ENCODE measurements at places on chromosomes 1 and 21.
A peak's percentile ranks its signal among the peaks of the same experiment; 100 is the strongest.

- DNase-seq = no peak
These were observed 383.7 kb upstream of the CAMK1G start for GRCh38 chr1:209199822-209200221.

DNA sequence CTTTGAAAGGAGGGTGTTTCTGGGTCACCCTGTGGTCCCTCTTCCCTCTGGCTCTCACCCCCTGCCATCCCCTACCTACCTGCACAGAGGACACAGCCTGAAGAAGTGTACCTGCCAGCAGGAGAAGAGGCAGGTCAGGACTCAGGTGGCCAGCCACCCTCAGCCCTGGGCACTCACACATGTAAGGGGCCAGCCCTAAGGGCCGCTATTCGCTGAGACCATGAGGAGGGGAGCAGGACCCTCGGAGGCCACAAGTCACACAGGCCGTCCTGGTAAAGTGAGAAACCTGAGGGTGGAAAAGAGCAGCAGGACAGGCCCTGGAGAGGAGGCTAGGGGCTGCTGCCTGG lies 1.2 kb downstream of the ZNF692 start:
- no peak for DNase-seq

GRCh38 chr1:44038876-44039657 lies 7.8 kb upstream of the SLC6A9 start:
- no peak for DNase-seq

DNA sequence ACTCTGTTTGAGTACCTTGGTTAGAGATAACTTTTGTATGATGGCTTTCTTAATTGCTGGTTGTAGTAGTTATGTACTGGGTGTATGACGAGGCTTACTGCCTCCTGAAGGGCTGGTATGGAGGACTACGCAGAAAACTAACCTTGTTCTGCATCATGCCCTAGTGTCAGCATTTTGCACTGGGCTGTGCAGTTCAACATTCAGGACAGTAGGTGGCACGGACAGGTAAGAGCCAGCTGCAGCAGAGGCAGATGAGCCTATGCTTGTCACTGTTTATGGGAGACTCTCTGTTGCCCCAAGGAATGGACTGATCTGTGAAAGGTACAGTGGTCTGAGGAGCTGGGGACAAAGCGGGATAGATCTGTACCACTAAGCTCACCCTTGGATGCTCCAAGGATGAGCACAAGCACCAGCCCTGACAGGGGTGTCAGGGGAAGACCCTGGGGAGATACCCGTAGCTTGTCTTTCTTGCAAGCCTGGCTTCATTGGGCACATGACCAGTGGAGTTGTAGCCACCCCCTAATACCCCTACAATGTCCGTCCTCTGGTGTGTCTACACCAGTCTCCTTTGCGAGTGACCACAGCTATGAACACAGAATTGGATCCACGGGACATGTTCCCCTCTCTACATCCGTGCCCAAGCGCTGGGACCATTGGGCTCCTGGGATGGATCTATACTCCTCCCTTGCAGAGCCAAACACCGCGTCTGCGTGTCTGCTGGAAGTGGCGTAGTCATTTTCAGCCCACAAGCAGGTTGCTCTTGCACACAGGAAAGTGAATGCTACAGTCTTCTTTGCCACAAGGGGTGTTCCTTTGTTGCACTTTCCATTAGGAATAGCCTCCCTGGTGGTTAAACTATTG lies 51.1 kb upstream of the CFHR3 start:
- DNase-seq = peak; percentile 7

- DNase-seq = no peak
These were observed 92.2 kb downstream of the TBX19 start for GRCh38 chr1:168372861-168373371.

- no peak for DNase-seq
These were observed 29.6 kb downstream of the NVL start for GRCh38 chr1:224300346-224300745.

DNA sequence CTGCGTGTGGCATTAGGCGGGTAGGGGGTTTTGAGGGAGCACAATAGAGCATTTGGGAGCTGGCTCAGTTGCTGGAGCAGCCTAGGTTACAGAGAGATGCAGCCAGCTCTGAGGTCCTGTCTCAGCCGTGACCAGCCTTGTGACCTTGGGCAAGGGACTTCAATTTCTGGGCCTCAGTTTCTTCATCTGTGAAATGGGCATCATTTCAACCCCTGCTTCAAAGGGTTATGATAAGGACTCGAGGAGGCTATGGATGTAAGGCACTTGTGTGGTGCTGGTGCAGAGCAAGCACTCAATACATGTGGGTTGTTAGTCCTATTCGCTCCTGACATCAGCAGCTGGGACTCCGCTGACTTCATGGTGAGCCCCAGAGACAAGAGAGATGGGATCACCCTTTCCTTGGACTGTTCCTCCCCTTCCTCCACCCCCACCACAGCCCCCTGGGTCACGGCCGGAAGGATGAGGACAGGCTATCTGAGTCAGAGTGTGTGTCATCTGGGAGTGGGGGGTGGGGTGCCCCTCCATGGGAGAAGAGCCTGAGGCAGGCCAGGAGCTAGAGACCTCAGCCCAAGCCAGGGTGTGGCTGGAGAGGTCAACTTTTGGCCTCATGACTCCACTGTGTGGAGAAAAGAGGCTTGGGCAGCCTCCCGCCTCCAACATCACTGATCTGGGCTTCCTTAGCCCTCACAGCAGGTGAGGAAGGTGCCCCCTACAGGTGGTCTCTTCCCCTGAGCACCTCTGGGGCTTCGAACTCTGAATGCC lies 71.4 kb upstream of the ZBTB40 start:
- DNase-seq = no peak

DNA sequence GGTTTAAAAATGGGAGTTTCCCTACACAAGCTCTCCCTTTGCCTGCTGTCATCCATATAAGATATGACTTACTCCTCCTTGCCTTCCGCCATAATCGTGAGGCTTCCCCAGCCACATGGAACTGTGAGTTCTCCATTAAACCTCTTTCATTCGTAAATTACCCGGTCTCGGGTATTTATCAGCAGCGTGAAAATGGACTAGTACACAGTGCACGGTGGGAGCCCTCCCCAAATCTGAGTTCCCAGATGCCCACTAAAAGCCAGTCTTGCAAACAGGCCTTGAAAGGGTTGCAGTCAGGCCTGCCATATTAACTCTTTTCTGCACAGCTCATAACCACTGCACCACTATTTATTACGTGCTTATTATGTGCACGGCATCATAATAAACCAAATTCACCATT lies 400.9 kb downstream of the PRDM2 start:
- DNase-seq = no peak

DNA sequence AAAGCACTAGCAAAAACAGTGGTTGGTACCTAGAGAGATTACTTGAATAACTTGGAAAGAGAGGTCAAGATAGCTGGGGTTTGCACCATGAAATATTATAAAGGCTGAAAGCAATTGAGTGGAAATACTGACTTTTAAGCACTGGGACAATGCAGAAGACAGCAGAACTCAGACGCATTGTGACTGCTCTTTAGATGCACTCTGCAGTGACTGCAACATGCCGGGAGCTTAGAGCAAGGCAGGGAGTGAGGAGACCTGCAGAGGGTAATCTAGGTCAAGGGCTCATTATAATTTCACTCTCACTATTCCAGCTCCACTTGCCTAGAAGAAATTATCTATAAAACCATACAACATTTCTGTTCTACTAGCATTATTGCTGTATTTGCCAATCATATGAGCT lies 36.6 kb downstream of the OLFM3 start:
- no peak for DNase-seq

- DNase-seq = no peak
These were observed 65.2 kb upstream of the TMPRSS15 start for GRCh38 chr21:18468790-18469189.

DNA sequence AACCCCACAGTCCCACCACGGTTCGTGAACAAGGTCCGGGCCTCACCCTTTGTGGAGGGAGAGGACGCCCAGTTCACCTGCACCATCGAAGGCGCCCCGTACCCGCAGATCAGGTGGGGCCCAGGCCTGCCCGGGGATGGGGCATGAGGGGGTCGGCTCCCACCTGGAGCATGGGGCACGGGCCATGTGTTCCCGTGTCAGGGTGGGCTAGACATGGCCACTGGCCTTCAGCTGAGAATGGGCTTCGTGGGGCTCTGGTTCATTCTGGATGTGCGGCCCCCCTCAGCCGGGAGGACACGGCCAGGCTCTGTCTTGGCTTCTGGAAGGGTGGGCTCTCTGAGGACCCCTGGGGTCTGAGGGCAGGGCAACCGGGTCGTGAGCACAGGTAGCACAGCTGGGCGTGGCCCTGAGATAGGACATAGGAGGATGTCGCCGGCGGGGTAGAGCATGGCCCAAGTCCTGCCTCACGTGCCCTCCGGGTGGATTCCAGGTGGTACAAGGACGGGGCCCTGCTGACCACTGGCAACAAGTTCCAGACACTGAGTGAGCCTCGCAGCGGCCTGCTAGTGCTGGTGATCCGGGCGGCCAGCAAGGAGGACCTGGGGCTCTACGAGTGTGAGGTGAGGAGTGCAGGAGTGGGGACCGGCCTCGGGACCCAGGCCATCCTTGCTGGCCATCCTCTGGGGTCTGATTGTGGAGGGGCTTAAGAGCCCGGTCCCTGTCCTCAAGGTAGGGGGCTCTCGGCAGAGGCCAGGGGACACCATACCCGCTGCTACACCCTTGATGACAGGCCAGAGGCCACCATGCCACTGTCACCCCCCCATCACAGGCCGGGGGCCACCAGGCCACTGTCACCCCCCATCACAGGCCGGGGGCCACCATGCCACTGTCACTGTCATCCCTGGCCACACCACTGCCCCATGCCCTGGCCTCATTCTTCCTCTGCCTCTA lies 55.5 kb downstream of the TRIM11 start:
- no peak for DNase-seq

GRCh38 chr1:56915960-56916359 lies 49.9 kb downstream of the C8B start:
- no peak for DNase-seq

GRCh38 chr1:212188599-212189351 lies 96.4 kb upstream of the PPP2R5A start:
- no peak for DNase-seq

DNA sequence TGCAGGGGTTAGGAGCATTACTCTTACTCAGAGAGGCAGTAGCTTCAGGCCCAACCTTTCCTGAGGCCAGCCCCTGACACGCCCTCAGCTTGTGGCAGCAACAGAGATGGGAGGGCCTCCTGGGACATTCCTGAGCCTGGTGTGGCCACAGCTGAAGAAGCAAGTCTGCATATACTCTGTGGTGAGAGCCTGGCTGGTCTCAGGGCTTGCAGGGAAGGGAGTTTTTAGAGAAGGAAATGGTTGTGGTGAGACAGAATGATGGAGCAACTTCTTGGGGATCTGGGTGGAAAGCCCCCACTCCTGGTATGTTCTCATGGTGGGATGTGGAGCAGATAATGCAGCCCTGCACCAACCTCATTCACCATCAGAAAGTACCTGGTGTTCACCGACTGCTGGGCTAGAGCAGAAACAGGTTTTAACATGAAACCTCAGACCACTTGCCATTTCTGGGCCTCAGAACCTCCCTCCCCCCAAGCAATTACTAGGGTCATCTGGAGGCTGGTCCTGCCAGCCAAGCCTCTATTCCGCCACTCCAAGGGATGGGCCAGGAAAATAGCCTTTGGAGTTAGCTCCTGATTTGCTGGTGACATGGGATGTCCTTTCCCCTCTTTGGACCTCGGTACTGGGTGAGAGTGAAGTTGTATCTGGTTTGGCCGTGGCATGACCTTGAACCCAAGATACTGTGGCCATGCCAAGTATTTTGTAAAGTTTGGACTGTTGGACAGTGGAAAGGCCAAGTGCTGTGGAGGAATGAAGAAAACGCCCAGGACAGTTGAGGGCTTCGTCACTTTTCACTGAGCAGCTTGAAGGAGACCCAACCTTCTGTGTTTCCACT lies 28.1 kb upstream of the RNF19B start:
- peak; percentile 43 for DNase-seq

- DNase-seq = no peak
These were observed 8.0 kb downstream of the LMO4 start for GRCh38 chr1:87336623-87337067.

DNA sequence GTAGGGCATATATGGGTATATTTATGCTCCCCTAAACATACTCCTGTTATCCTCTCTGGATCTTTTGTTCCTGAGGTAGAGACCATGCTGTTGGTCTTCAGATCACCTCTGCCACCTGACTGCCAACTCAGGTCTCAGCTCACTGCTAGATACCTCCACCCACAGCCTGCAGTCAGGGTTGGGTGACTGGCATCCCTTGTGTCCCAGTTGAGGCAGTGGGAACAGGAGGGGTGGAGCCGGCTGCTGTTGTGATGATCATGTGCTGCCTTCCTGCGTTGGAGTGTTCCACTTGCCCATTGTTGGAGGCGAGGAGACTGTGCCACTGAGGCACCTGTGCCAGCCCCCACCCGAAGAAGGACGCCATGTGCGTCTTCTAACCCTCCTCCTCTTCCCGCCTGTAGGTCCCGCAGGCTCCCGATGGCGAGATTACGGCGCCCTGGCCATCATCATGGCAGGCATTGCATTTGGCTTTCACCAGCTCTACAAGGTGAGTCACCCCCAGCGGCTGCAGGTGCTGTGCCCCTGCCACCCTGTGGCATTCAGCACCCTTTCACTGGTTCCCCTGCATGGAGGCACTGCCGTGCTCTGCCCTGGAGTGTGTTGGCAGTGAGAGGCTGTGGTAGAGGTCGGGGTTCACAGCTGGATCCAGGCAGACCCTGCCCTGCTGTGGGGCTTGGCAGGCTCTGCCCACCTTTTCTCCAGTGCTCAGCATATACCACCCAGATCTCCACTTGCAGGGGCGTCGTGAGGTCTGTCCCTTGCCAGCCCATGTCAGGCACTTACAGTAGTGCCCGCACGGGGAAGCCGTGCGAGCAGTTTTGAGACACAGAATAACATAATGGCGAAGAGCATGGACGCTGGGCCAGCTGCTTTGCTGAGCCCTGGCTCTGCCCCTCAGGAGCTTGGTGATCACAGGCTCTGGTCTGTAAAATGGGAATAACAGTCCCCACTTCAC lies 143.5 kb downstream of the PEX14 start:
- no peak for DNase-seq

- no peak for DNase-seq
These were observed 615.5 kb upstream of the ADAMTS5 start for GRCh38 chr21:27582246-27582947.

DNA sequence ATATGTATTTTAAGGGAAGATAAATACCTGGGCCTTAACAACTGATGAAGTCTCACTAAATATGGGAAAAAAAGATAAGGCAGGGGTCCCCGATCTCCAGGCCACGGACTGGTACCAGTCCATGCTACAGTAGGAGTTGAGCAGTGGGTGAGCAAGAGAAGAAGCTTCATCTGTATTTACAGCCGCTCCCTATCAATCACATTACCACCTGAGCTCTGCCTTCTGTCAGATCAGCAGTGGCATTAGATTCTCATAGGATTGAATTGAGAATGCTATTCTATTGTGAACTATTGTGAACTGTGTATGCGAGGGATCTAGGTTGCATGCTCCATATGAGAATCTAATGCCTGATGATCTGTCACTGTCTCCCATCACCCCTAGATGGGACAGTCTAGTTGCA lies 43.0 kb upstream of the PAXBP1 start:
- no peak for DNase-seq

Data from stimulated activated CD4-positive, alpha-beta T cell treated with anti-CD3 and anti-CD28 coated beads, TNF-alpha, amount 100 ng/mL, for 48 hours (primary cell).